Natural killer cell (primary cell): ENCODE measurements at places on chromosomes 7 and 10. TPM values are rescaled to one million over a fixed set of nuclear protein-coding genes. Genes with fewer than 3 reads are reported as not detected.

The KNDC1 gene
- total RNA-seq = not detected

DNA sequence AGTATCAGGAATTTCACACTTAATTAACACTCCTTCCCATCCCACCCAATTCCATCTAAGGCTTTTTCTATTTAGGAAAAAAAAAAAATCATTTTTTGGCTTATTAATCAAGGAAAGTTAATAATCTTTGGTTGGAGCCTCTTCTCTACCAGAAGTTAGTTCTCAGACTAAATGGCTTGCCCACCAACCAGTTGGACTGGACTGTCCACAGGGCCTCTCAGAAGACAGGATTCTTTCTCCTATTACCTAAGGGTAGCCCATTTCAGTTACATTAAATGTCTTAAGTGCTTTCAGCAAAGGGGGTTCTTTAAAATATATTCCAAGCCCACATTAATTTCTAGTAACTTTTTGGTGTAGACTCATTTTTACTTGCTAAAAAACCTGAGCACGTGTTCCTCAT lies 35.2 kb downstream of the GLUD1 start:
- H3K4me3 ChIP-seq = no peak overlapping the region
- H3K27me3 ChIP-seq = no peaks in the 10 kb centered on the region
- no peak for DNase-seq

The VPS37D gene
- total RNA-seq = 0.40 TPM

DNA sequence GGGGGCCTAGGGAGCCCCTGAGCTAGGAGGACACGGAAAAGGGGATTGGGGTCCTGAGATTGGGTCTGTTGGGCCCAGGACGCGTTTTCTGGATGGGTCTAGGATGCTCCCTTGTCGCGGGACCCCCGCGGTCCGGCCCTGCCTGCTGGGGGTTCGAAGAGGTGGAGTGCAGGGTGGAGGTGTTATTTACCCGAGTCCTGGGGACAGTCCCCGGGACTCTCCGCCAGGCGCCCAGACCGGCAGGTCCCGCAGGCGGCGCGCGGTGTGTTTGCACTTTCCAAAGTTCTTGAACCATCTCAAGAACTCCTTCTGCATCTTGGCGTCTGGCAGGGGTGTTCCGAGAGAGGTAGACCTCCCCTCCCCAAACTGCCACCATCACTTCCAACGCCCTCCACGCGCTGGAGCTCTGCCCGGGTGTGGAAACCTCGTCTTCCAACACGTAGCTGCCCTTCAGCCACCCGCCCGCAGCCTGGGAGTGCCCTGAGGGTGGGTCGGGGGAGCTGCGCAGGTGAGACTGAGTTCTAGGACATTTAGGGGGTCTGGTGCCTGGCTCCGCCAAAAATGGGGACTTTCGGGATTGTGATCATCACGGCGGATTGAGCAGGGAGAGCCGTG lies 569 bp downstream of the CAV1 start:
- peaks cover 46% of the 10 kb centered on the region for H3K27me3 ChIP-seq
- H3K4me1 ChIP-seq = peaks cover 25% of the 10 kb centered on the region
- H3K36me3 ChIP-seq = no peaks in the 10 kb centered on the region
- H3K4me3 ChIP-seq = peak overlapping the region; percentile 45
- no peak overlapping the region for H3K27ac ChIP-seq

The RFC2 gene
- 26.5 TPM for total RNA-seq
